ENCODE measurements at places on chromosomes 5 and 9.

- DNase-seq, result no peak
Measured at GRCh38 chr9:83584995-83585394, 37.9 kb upstream of the IDNK start.

GRCh38 chr5:174572591-174572990 lies 151.8 kb upstream of the MSX2 start:
- no peak for DNase-seq

DNA sequence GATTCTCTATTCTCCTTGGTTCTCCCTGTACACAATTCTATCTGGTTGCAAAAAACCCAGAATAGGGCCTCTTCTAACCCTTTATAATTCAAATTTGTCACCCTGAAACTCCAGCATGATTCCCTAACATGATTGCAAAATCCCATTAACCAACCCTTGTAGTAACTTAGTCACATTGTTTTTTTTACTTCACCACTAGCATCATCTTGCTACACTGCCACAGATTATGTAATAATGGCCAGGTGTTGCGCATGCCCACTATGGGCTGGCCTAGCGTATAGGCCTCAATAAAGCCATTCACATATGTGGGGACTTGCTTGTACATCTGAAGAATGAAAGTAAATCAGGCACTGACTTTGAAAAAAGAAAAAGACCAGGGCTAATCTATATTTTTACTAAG lies 25.7 kb downstream of the FAM170A start:
- DNase-seq, result no peak

DNA sequence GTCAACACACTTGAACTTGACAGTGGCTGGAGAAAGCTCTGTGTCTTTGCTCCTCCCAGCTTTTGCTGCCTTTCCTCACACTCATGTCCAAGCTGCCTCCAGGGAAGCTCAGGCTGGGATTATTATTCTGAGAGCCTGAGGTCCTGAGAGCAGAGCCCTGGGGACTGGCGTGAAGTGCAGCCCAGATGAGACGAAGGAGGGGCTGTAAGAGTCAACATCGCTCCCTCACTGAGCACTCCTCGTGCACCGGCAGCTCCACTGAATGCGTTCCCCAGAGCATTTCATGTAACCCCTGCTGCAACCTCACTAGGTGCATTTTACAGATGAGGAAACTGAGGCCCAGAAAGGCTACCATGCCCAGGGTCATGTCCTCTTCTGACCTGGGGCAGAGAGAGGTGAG lies 63.5 kb upstream of the PHYKPL start:
- no peak for DNase-seq

- DNase-seq, result no peak
Measured at GRCh38 chr5:108124596-108124995, 257.3 kb downstream of the FBXL17 start.

DNA sequence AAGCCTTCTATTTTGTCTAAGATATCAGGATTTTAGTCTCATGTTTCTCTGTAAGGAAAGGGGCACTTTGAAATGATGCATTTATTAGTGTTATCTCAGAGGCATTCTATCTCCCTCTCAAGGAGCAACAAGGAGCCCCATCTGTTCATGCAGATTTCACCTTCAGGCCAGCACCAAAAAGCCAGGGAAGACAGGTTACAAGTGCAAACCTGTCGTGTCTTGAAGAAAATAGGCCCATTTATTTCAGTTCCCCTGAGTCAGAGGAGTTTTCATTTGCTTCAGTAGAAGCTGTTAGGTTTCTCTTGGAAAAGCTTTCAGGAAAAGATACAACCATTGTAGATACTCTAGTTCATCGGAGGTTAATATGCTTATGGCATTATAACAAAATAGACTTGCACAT lies 97.2 kb downstream of the SPOCK1 start:
- no peak for DNase-seq

- DNase-seq, result no peak
Measured at GRCh38 chr5:13749766-13750165, 194.7 kb downstream of the DNAH5 start.

Data from non-pigmented ciliary epithelial cell (primary cell).